ENCODE measurements at places on chromosomes 1 and 21.
A peak's percentile ranks its signal among the peaks of the same experiment; 100 is the strongest.

DNA sequence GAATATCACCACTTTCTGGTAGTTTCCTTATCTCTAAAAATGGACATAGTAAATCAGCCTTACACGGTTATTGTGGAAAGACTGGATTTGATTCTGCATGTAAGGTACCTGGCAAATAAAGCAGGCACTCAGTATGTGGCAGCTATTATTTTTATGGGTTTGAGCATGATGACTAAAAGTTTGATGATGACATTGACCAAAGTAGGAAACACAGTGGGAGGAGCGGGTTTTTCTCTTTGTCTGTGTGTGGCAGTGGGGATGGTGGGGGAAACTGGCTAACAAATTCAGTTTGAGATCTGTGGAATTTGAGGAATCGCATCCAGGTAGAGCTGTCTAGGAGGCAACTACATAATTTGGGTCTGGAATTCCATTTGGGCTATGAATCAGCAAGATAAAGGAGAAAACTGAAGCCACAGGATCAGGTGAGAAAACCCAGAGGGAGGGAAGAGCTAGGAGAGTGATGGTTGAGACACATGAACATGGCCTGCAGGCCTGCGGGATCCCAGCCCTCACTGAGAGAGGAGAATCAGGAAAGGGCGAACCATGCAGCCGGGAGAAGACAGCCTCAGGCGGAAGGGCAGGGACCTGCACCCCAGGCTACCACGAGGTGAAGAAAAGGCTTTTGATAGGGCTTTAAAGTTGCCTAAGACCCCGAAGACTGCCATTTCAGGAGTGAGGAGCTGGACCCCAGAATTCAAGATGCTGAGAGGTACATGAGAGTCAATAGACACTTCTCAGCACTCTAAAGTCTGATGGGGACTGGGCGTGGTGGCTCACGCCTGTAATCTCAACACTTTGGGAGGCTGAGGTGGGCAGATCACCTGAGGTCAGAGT, 52.2 kb downstream of the MEF2D start:
- DNase-seq = no peak

- DNase-seq = no peak
These were observed 17.4 kb downstream of the ENSA start for GRCh38 chr1:150612014-150612345.

- DNase-seq = peak; percentile 45
These were observed 33.0 kb downstream of the LAMC2 start for GRCh38 chr1:183218971-183219615.

GRCh38 chr1:194279975-194280374, 1093.6 kb upstream of the B3GALT2 start:
- DNase-seq = no peak

GRCh38 chr21:37711836-37712568, 204.3 kb downstream of the KCNJ6 start:
- DNase-seq = peak; percentile 65

DNA sequence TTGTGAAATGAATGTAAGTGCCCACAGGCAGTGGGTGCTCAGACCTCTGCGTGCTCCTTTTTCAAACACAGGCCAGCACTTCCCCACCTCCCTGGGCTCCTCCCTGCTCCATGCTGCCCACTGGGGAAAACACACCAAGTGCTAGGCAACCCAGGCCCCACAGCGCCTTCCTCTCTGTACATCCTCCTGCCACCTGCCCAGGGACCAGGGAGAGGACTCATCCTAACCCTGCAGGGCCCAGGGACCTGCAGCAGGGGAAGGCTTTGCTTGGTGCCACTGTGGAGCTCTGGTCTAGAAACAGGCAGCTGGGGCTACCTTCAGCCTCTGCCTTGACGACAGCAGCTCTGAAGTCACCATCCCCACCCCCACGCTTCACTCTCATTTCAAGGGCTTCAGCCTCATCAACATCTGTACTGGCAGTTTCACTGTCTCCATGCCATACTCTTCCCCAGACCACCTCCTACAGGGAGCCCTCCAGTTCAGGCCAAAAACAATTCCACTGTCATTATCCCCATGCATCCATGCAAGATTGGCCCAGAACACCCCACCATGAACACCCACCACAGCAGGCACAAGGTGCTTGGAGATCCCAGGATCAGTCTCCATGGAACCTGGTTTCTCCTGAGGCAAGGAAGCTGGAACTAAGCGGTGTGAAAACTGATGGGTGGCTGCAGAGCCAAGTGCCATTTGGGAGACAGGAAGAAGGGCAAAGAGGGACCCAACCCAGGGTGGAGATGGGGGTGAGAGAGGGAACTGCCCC, 1.1 kb downstream of the IGSF8 start:
- DNase-seq = no peak

GRCh38 chr1:196115646-196116045, 492.6 kb downstream of the KCNT2 start:
- no peak for DNase-seq

GRCh38 chr1:230253150-230253549, 173.0 kb downstream of the PGBD5 start:
- no peak for DNase-seq

GRCh38 chr1:34049477-34049876, 115.6 kb downstream of the CSMD2 start:
- DNase-seq = no peak

DNA sequence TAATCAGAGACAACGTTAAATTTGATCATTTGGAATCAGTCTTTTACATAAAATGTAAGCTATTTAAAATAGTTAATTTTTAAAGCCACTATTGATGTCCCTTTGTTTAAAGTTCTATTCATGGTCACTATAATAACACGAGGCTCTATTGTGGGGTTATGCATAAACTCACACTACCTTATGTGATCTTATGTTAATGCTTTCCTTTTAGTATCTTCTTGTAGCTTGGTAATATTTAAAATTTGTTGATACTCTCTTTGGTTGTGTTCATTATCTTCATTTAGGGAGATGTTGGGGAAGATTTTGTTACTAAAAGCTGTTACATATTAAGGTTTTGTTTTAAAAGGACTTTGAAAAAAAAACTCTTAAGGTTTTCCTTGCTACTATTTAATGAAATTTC, 1.2 kb downstream of the B3GALT2 start:
- DNase-seq = no peak

DNA sequence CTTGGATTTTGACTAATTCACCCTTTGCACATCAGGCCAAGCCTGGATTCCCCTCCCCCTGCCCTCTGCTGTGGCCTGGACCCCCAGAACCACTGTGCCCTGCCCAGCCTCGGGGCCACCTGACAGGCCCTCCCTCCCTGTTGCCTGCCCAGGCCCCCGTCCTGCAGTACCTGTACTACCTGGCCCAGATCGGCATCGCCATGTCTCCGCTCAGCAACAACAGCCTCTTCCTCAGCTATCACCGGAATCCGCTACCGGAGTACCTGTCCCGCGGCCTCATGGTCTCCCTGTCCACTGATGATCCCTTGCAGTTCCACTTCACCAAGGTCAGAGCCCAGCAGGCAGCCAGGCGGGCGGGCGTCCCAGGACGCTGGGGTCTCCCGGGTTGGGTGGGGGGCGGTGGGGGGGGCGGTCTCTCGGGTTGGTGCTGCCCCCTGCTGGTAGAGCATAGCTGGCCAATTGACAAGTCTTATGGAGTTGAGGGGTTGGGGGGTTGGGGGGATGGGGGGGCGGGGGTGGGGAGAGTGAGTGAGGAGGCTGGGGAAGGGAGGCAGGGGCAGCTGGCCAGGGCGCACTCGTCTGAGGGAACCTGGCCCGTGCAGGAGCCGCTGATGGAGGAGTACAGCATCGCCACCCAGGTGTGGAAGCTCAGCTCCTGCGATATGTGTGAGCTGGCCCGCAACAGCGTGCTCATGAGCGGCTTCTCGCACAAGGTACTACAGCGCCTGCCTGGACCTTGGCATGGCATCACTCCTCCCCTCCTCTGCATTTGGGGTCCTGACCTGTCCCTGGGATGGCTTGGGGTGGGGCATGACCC, 10.7 kb downstream of the AMPD2 start:
- DNase-seq = peak; percentile 43

GRCh38 chr1:77513839-77514763, 168.4 kb downstream of the ZZZ3 start:
- DNase-seq = peak; percentile 71

DNA sequence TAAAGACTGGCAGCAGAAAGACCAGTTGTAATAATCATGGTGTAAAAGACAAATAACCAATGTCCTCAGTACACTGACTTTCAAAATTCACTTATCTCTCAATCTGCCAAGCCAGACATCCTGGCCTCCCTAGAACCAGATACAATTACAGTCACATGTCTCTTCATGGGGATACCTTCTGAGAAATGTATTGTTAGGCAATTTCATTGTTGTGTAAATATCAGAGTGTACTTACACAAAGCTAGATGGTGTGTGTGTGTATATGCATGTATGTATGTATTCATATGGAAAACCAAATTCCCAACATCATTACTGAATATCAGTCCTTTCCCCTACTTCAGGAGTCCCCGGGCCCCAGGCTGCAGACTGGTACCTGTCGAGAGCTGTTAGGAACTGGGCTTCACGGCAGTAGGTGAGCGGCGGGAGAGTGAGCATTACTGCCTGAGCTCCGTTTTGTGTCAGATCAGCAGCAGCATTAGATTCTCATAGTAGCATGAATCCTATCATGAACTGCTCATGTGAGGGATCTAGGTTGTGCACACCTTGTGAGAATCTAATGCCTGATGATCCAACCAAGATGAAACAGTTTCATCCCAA, 65.3 kb upstream of the ZNF326 start:
- no peak for DNase-seq

DNA sequence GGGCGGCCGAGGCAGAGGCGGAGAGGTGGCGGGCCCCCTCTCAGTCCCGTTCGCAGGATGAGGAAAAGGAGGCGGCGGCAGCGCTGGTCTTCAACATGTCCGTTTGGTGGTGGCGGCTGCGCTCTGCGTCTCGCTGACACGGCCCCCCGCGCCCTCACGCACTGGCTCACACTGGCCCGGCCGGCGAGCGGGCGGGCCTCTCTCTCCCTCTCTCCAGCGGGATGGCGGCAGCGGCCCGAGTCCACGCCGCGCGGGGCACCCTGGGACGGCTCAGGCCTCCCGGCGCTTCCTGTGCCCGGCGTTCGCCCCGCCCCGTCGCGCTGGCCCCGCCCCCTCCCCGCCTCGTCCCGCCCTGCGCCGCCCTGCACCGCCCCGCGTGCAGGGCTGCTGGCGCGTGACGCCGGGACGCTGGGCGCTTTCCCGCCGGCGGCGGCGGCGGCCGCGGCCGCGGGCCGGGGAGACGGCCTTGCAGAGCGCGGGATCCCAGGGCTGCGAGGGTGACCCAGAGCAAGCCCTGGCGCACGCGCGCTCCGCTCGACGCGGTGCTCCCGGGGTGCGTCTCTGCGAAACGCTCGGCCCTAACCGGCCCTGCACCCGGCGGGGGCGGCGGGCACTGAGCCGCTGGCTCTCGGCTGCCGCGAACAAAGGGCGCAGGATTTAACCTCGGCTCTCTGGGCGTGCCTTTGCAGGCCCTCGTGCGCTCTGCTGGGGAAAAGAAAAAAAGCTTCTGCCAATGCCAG, at the start of gene SCAF4:
Gene SCAF4, minus strand, starts transcription at position 262 of the 740 bp plus-strand sequence. CDS start 426 bp downstream, outside the sequence.
- peak; percentile 94 for DNase-seq

DNA sequence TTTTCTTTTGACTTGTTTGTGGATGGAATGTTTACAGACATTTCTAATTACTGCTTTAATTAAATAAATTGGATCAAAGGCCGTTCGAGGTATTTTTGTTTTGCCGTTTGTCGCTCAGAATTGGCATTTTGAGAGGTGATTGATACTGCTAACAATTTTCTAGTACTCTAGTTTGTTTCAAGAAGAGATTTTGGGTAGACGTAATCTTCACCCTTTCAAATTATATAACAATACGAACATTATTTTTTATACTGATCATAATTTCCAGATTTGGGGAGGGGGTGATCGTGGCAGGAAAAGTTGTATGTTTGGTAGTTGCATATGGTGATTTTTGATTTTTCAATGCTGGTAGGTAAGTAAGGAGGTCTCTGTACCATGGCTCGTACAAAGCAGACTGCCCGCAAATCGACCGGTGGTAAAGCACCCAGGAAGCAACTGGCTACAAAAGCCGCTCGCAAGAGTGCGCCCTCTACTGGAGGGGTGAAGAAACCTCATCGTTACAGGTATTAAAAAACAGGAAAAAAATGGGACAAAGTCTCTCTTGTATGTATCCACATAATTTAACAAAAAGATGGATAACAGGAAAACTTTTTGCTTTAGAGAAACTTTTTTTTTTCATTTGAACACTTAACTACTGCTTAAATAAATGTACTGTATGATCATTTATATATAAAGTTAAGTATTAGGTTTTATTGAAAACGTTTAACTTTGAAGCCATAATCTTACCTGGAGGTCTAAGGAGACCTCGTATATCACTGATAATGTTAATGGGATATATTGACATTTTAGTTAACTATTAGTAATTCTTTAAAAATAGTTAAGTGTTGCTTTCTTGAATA, 1.7 kb downstream of the H3-3A start:
- no peak for DNase-seq

GRCh38 chr1:208247696-208248095, 3.5 kb upstream of the PLXNA2 start:
- no peak for DNase-seq

DNA sequence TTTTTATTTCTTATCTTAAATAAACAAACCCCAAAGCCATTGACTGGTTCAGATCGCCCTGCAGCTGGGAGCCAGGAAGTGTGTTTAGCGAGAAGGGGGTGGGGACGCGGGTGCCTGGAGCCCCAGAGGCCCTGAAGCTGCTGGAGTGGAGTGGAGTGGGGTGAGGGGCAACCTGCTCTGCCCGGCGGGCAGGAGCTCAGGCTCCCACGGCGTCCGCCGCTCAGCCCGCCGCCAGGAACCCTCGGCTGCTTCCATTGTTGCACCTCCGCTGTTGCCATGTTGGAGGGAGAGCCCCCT, 673 bp downstream of the PIK3C2B start:
- peak; percentile 55 for DNase-seq

- peak; percentile 73 for DNase-seq
These were observed 905 bp downstream of the BTBD19 start for GRCh38 chr1:44808938-44809917.

Measured in left hindlimb (tissue), 1 donor.